ENCODE measurements at places on chromosomes 6 and 20.

- no peak for DNase-seq
These were observed 97.9 kb downstream of the ARID1B start for GRCh38 chr6:156875062-156875461.

DNA sequence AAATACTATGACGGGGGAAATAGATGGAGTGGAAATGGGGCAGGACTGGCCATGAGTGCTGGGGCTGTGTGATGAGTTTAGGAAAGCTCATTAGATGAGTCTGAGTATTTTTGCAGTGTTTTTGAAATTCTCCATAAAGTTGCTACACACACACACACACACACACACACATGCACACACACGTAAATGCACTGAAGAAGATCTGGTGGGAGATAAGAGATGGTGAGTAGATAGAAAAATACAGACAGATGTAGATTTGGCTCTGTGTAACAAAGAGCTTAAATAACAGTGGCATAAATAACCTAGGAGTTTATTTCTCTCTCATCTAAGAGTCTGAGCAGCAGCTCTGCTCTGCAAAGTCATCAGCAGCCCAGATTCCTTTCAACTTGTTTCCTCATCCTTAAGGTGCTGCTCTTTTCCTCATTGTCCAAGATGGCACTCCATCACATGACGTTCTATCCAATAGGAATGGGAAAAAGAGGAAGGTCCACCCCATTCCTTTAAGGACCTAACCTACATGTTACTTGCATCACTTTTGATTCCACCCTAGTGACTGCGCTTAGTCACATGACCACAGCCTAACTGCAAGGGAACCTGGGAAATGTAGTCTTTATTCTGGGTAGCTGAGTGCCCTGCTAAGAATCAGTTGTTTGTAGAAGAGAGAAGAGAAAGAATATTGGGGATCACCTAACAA is 76.4 kb downstream of the EYA2 start:
- DNase-seq, result no peak

DNA sequence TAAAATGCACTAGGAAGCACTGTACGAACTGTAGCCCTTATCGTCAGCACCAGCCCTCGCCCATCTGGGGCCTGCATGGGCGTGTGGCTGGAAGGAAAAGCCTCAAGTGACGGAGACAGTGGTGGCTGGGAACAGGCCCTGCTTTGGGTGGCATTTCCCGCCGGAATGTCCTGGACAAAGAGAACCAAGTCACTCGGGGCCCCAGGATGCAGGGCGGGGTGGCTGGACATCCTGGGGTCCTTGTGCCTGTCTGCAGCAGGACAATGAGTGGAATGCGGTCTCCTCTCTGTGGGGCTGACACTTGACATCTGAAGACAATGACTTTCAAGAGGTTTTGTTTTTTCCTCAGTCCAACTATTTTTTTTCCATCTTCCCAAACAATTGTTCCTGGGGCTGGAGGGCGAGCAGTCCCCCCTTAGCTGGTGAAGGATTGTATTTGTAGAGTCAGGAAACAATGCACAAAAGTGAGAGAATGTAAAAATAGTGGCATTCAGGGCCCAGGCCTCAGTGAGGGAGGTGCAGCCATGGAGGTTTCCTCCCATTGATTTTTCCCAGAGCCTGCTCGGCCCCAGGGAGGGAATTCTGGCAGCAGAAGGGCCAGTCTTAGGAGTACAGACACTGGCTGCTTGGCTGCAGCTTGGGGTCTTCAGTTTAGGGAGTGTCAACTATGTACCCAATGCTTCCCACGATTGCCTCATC is 64.4 kb downstream of the PREX1 start:
- no peak for DNase-seq

- DNase-seq, result no peak
These were observed 106.8 kb upstream of the NUP153 start for GRCh38 chr6:17813542-17813941.

DNA sequence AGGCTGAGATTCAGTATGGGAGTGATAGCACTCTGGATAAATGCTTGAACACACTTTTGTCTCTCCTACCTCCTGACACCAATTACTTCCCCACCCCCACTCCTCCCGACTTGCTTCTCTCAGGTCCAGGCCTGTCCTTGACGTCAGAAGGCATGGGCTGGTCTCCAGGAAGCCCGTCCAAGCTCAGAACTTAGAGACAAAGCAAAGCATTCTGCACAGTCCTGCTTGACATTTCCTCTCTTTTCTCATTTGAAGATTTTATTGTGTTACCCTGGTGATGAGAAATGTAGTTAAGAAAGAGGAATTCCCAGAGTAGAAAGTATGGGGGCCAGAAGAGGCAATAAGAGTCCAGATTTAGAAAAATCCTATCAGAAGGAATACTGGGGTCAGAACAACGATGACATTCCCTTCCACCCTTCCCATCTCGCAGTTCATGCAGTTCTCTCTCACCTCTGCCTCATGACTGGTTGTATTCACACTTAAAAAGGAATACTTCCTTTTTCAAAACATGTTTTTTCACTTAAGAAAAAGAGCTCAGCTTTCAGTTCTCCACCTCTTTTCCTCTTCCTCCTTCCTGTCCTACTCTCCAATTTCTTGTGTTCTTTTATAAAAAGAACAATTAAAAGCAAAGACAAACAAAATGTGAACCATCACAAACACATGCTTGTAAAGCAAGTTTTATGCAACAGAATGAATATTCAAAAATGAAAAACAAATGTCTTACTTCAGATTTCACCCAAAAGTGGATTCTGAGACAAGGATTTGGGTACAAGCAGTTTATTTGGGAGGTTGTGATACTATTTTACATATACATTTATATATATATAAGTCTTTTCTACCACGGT is 18.5 kb upstream of the FAM184A start:
- DNase-seq, result peak; percentile 86

DNA sequence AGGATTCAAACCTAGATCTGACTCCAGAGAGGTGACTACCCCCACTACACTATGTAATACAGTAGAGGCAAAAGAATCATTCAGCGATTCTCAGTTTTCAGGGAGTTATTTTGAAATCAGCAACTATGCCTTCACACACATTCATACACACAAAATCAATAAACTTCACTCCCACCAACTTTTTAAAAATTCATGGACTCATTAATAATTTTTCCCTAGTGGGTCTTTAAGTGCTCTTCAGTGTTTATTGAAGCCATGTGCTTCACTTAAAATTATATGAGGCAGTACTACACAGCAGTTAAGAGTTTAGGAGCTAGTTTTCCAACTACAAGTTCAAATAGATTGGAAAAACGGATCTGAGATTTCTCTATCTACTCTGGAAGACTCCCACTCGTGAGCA is 452.7 kb upstream of the ADGRB3 start:
- no peak for DNase-seq

GRCh38 chr6:111620169-111620568 is 14.5 kb upstream of the TRAF3IP2 start:
- no peak for DNase-seq

GRCh38 chr6:100462706-100463629 is 1.8 kb downstream of the SIM1 start:
- DNase-seq, result no peak

- DNase-seq, result no peak
These were observed 255.4 kb downstream of the TBX18 start for GRCh38 chr6:84508981-84509380.

- no peak for DNase-seq
These were observed 18.1 kb downstream of the KCNK5 start for GRCh38 chr6:39211183-39211582.

GRCh38 chr6:28589234-28589956 is 63.7 kb downstream of the GPX5 start:
- DNase-seq, result peak; percentile 75

DNA sequence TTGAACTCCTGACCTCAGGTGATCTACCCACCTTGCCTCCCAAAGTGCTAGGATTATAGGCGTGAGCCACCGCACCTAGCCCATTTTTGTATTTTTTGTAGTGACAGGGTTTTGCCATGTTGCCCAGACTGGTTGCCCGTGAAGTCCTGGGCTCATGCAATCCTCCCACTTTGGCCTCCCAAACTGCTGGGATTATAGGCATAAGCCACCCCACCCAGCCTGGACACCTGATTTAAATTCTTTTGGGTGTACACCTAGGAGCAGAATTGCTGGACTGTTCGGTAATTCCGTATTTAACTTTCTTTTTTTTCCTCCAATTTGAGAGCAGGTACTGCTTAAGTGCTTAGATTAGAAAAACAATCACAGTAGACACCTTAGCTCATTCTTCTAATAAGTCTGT is 5.6 kb upstream of the NRM start:
- DNase-seq, result no peak

- DNase-seq, result no peak
These were observed 7.5 kb downstream of the NFATC2 start for GRCh38 chr20:51535075-51535386.

DNA sequence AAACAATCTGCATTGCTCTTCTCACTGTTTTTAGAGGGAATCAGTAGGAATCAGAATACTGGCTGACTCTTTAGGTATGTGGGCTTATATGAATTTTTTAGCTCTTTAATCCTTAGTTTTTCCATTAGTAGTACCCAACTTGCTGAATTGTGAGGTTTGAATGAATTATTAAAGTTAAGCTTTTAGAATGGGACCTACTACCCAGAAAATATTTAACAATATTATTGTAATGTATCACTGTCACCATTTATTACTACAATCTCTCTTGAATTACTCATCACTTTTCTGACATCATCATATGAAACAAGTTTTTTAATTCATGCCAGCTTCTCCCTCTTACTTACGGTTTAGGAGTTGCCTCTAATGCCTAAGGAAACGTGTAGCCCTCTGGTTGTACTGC is 212.7 kb downstream of the BCKDHB start:
- DNase-seq, result no peak

GRCh38 chr6:165119231-165120020 is 190.0 kb downstream of the C6orf118 start:
- DNase-seq, result no peak

DNA sequence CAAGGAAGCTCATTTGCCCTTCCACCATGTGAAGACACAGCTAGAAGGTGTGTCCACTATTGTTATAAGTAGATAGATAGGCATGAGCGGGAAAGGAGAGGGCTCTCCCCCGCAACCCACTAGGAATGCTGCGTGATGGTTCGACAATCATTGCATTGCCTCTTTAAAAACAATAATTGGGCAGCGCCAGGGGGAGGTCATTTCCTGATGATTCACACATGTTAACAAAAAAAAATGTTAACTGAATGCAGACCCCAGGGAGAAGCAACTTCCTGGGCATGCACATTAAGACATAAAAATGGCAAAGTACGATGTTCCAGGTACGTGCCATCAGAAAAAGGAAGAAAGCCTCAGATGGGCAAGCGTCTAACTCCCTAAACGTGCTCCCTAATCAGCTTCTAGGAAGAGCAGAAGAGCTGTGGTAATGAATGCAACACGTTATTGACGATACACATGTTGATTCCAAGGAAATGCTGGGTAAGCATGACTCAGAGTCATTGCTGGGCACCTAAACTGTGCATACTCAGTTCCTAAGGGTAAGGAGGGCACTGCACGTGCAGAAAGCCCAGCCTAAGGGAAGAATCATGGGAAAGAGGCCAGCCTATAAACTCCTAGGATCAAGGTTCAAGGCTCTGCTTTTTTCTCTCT is 113.7 kb downstream of the FAM217A start:
- DNase-seq, result no peak

- no peak for DNase-seq
These were observed 62.3 kb upstream of the TRAF3IP2 start for GRCh38 chr6:111667931-111668330.

GRCh38 chr20:31740208-31740607 is 1.1 kb downstream of the TPX2 start:
- no peak for DNase-seq

- DNase-seq, result no peak
These were observed 501.8 kb upstream of the SULF2 start for GRCh38 chr20:48287021-48287494.

GRCh38 chr6:28349892-28350737 is at the start of gene ZKSCAN3:
TSS of gene ZKSCAN3 (plus strand) at chr6:28349947. CDS start at chr6:28359587, 9,640 bp downstream.
- DNase-seq, result peak; percentile 83

- DNase-seq, result no peak
These were observed 368.9 kb upstream of the SULF2 start for GRCh38 chr20:48154040-48154765.

DNA sequence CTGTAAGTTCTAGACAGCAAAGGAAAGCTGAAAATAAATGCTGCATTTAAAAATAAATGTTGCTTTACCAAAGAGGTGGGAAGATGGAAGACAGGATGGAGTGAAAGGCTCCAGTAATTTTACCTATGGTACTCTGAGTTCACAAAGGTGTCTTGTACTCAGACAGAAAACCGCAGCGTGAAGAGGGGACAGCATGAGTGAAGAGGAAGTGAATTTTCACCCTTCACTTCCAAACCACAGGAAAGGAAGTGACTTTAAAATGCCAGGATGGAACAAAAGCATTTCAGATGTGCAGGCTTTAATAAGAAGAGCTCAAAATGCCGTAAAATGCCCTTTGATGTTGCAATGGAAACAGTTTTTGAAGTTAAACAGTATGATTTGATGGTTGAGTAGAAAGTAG is 91.2 kb upstream of the TINAG start:
- no peak for DNase-seq

- no peak for DNase-seq
These were observed 400.2 kb downstream of the QKI start for GRCh38 chr6:163814494-163815364.

GRCh38 chr20:43900496-43900895 is 14.2 kb upstream of the TOX2 start:
- DNase-seq, result no peak

DNA sequence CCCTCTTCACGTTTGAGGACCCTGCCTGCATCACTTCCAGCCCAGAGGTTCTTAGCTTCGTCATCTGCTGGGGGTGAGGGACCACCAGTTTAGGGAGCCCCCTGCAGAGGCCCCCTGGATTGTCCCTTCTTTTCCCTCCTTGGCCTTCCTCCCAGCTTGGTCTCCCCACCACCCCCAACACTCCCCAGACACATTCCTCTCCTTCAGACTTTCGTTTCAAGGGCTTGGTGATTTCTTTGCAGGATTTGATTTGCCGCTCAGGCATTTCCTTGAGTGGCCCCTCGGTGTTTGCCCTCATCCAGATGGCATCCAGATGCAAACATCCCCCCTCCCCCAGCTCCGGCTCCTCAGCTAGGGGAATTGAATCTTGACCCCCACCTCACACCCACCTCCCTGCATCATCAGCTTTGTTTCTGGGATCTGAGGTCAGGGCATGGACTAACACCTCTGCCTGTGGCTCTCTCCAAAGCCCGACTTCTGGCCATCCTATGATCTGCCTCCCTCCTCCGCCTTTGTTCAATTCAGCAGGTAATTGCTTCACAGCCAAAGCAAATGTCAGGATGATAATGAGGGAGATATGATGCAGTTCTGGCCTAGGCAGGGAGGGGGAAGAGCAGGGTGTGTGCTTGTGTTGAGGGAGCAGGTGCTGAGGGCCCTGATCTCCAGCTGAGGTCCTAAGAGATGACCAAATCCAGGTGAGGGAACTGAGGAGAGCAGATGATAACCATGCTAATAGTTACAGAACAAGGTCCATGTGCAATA is 141.5 kb downstream of the VEGFA start:
- no peak for DNase-seq

DNA sequence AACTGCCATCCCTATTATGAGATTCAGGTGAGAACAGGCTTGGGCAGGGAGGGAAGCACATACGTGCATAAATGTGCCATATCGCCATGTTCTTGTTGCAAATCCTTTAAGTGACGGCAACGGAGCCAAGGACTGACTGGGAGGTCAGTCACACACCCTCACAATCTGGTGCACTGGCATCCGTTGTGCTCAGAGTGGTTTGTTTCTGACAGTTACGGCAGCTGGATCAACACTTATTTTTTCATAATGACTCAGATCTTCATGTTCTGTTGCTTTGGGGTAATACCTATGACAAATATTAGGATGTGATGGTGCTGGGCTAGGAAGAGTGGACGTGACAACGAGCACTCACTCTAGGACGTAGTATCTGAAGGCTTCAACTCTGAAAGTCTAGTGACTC is 56.2 kb upstream of the PREP start:
- DNase-seq, result no peak

GRCh38 chr6:79872986-79873385 is 74.4 kb downstream of the ELOVL4 start:
- DNase-seq, result no peak

All from left forelimb (tissue), 1 donor.